Smooth muscle cell of the coronary artery (primary cell): ENCODE measurements at places on chromosomes 3 and 15. TPM values are rescaled to one million over a fixed set of nuclear protein-coding genes. Genes with fewer than 3 reads are reported as not detected.

The PLXNB1 gene
- total RNA-seq, result 14.3 and 44.0 TPM in 2 replicates

The RBP2 gene
- not detected in 2 replicates for total RNA-seq

The TFDP2 gene
- 18.0 and 18.1 TPM in 2 replicates for total RNA-seq

The LRRK1 gene
- total RNA-seq, result 5.9 and 8.0 TPM in 2 replicates

The KBTBD8 gene
- 0.82 and 4.7 TPM in 2 replicates for total RNA-seq

The ABHD6 gene
- total RNA-seq, result 5.6 and 7.1 TPM in 2 replicates

The STRIT1 gene
- not detected in 2 replicates for total RNA-seq

The ABHD17C gene
- 7.7 and 10.3 TPM in 2 replicates for total RNA-seq

The STOML1 gene
- total RNA-seq, result 7.8 and 18.5 TPM in 2 replicates

The DPPA4 gene
- total RNA-seq, result not detected in 2 replicates

The SLC15A2 gene
- 0.15 and 1.3 TPM in 2 replicates for total RNA-seq

The PRKCD gene
- 4.4 and 7.7 TPM in 2 replicates for total RNA-seq

The CACNA1D gene
- 0.47 TPM in 1 of 2 replicates, not detected in the other for total RNA-seq

The ALG1L2 gene
- not detected in 2 replicates for total RNA-seq

The CCR8 gene
- total RNA-seq, result not detected in 2 replicates

The PLOD2 gene
- total RNA-seq, result 88.5 and 260 TPM in 2 replicates

The KNG1 gene
- total RNA-seq, result not detected in 2 replicates

The GOLGA6L7 gene
- not detected in 2 replicates for total RNA-seq

The NR2E3 gene
- total RNA-seq, result 0.08 TPM in 1 of 2 replicates, not detected in the other

The UBAP1L gene
- 0.53 and 0.94 TPM in 2 replicates for total RNA-seq

The ZNF654 gene
- total RNA-seq, result 11.4 and 14.3 TPM in 2 replicates
